ENCODE measurements at places on chromosomes 2 and 18.

- DNase-seq: no peak
Measured at GRCh38 chr2:110867078-110867477, 134.7 kb downstream of the ACOXL start.

- DNase-seq: no peak
Measured at GRCh38 chr2:175414191-175414881, 232.8 kb upstream of the ATP5MC3 start.

DNA sequence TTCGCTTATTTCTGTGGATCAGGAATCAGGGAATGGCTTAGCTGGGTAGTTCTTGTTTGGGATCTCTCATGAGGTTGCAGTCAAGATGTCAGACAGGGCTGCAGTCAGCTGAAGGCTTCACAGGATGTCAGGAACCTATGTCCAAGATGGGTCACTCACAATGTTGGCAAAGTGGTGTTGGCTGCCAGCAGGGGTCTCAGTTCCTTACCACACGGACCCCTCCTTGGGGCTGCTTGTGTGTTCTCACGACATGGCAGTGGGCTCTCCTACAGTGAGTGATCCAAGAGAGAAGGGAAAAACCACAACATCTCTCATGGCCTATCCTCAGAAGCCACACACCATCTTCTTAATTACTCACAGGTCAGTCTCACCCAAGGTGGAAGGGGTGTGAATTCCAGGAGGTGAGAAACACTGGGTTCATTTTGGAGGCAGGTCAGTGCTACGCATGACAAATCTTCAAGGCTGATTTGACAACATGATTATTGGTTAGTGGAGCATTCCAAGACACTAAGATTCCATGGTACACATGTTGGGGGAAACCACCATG is 1.3 kb upstream of the ANTXR1 start:
- no peak for DNase-seq

DNA sequence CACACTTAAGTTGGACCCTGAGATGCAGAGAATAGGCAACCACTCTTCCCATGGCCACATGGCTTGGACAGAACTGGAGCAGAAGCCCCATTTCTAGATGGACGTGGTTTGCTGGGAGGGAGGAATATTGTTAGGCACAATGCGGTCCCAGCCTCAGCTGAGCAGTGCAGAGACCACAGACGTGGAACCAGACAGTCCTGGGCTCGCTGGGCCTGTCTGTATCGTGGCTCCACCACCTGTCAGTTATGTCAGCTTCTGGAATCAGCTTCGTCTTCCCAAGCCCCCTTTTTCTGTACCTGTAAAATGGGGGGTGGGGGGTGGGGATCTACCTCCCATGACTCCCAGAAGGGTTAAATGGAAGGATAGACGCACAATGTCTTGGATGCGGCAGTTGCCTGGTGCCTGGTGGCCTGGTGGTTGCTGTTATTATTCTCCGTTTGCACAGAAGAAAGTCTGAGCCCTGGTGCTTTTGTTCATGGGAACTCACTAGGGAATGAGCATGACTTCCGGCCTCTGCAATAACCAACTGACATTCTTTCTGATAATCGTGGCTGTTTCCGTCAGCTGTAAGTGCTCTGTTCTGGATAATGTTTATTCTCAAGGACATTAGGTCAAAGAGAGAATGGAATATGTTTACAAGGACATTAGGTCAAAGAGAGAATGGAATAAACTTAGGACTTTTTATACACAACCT is 31.4 kb downstream of the COLEC11 start:
- no peak for DNase-seq

DNA sequence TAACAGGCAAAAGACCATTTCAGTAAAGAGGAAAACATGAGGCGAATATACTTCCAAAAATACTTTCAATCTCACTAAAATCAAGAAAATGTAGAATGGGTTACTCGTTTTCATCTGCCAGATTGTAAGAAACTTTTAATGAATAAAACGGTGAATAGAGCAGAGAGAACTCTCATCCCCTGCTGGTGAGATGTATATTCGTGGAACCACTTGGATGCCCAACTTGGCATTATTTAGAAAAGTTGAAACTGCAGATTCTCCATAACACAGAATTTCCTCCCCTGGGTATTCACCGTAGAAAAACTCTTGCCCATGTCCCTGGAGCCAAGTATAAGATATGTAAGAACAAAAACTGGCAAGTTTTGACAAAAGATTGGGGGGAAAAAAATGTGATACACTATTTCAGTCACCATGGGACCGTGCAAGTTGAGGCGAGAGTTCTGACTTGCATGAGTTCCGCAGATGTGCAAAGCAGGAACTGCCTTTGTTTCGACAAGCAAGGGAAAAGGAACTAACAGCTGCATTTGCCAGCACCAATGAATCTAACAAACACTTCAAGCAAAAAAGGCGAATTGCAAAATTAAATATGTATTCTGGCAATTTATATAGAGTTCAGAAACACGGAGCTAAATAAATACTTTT is 14.8 kb downstream of the TIMM21 start:
- DNase-seq: no peak

All from activated naive CD8-positive, alpha-beta T cell treated with anti-CD3 and anti-CD28 coated beads, Interleukin-2, amount 50 U/mL, for 16 hours (primary cell).